Activated CD8-positive, alpha-beta T cell treated with anti-CD3 and anti-CD28 coated beads, Interleukin-2, amount 10 ng/mL, durations not matched to agents 7 days and 5 days (primary cell): ENCODE measurements at places on chromosomes 16 and 17.

GRCh38 chr17:57666201-57666870 lies 78.8 kb downstream of the CCDC182 start:
- no peak for DNase-seq

GRCh38 chr16:12111223-12111622 lies 134.7 kb downstream of the SNX29 start:
- no peak for DNase-seq

DNA sequence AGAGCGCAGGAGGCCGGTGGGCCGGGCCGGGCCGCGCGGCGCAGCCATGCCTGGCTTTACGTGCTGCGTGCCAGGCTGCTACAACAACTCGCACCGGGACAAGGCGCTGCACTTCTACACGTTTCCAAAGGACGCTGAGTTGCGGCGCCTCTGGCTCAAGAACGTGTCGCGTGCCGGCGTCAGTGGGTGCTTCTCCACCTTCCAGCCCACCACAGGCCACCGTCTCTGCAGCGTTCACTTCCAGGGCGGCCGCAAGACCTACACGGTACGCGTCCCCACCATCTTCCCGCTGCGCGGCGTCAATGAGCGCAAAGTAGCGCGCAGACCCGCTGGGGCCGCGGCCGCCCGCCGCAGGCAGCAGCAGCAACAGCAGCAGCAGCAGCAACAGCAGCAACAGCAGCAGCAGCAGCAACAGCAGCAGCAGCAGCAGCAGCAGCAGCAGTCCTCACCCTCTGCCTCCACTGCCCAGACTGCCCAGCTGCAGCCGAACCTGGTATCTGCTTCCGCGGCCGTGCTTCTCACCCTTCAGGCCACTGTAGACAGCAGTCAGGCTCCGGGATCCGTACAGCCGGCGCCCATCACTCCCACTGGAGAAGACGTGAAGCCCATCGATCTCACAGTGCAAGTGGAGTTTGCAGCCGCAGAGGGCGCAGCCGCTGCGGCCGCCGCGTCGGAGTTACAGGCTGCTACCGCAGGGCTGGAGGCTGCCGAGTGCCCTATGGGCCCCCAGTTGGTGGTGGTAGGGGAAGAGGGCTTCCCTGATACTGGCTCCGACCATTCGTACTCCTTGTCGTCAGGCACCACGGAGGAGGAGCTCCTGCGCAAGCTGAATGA lies 606 bp downstream of the THAP11 start:
- DNase-seq = peak; percentile 74

DNA sequence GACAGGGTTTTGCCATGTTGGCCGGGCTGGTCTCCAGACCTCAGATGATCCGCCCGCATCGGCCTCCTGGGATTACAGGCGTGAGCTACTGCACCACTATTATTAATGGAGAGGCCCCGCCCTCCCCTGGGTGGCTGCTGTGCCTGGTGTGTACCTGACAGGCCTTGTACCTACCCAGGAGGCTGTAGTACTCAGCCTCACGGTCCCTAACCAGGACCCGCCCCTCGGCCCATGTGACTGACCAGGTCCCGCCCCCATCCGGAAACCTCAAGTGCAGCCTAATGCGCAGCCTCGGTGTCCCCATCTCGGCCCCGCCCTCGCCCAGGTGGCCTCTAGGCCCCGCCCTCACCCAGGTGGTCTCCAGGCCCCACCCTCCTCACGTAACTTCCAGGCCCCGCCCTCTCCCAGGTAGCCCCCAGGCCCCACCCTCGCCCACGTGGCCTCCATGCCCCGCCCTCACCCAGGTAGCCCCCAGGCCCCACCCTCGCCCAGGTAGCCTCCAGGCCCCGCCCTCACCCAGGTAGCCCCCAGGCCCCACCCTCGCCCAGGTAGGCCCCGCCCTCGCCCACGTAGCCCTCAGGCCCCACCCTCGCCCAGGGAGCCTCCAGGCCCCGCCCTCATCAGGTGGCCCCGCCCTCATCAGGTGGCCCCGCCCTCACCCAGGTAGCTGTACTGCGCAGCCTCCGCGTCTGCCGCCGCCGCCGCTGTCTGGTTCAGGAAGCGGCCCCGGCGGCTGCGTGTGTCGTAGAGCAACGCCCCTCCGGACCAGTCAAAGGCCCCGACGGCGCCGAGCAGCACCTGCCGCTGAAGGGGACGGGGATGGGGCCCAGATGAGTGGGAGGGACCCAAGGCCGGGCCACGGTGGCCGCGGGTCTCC lies 31.0 kb downstream of the HASPIN start:
- DNase-seq = peak; percentile 77

DNA sequence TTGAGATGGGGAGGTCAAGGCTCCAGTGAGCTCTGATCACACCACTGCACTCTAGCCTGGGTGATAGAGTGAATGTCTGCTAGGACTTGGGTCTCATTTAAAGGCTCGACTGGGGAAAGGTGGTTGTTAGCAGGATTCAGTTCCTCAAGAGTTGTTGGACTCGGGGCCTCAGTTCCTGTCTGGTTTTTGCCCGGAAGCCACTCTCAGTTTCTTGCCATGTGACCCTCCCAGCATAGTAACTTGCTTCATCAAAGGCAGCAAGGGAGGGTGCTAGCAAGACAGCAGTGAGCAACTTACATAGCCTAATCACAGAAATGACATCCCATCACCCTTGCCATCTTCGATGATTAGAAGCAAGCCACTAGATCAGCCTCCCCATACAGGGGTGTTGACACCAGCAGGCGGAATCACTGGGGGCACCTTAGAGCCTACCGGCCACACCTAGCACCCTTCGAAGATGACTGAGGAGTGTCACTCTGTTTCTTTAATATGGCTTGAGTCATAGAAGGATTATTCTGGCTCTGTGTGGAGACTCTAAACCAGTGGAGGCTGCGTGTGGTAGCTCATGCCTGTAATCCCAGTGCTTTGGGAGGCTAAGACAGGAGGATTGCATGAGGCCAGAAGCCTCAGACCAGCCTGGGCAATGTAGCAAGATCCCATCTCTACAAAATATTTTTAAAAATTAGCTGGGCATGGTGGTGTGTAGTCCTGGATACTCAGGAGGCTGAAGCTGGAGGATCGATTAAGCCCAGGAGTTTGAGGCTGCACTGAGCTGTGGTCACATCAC lies 13.2 kb upstream of the SCNN1B start:
- DNase-seq = no peak

DNA sequence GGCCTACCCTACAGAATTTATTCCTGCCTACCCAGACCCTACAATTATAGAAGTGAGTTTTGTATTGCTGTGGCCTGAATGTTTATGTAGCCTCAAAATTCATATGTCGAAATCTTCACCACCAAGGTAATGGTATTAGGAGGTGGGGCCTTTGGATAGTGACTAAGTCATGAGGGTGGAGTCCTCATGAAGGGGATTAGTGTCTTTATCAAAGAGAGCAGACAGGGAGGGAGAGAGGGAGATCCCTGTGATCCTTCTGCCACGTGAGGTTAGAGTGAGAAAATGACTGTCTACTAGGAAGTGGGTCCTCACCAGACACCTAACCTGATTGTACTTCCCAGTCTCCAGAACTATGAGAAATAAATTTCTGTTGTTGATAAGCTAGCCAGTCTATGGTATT lies 981 bp upstream of the DUXB start:
- DNase-seq = no peak

DNA sequence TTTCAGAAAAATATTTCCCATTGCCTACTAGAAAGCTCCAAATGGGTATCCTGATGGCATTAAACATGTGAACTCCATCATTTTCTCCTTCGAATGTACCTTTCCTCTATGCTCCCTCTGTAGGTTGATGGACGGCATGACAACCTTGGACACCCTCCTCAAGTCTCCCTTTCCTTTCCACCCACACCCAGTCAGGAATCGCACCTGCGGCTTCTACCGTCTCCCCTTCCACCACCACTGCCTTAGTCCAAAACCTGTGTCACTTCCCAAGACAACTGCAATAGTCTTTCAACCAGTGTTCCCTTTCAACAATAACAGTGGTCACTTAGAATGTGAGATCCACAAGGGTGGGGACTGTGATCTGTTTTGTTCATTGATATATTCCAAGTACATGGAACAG lies 233.1 kb upstream of the AXIN2 start:
- DNase-seq = no peak

GRCh38 chr17:77590951-77591735 lies 367.4 kb upstream of the TNRC6C start:
- DNase-seq = no peak

- no peak for DNase-seq
These were observed 25.6 kb downstream of the GJC1 start for GRCh38 chr17:44804302-44805089.

DNA sequence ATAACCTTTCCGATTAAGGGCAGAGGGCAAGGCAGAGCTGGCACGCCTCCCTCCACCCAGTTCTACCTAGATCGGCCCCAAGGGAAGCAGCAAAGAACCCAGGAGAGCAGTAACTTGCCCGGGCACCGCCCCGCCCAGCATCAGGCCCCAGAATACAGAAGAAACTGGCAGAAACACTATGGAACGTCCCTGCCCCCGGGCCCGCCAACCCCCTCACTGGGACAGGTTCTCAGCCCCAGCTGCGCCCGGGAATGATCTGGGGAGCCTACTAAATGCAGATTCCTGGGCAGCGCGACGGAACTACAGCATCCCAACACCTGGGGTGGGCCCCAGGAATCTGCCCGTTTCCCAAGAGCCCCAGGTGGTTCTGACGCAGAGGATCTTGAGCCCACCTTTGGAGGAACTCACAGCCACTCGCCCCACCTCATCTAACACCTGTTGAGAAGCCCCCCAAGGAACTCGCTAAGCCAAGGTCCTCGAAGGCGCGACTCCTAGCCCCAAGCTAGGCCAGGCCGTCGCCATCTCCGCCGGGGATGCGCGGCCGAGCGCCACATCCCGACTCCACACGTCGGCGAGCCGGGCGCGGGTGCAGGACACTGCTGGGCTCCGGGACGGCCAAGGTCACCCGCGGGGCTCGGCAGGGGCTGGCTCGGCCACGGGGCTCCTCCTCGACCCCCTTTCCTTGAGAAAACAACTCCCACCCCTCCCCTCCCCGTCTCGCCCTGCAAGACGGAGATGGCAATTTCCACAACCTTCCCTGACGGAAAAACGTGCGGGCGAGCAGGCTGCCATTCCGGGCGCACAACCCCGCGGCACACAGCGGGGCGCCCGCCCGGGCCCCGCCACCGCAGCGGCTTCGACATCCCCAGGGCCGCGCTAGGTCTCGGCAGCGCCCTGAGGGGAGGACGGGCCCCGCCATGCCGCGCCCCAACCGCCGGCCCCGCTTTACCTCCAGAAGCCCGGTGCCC lies 913 bp downstream of the CDIP1 start:
- no peak for DNase-seq

- peak; percentile 79 for DNase-seq
These were observed at the start of gene CACNB1 for GRCh38 chr17:39197380-39198185. Gene CACNB1, minus strand, starts transcription at chr17:39197669. Its CDS starts 174 bp downstream, at chr17:39197495.

- no peak for DNase-seq
These were observed 93.9 kb upstream of the WSCD1 start for GRCh38 chr17:5976251-5976650.

GRCh38 chr17:66523378-66524200 lies 221.2 kb downstream of the PRKCA start:
- DNase-seq = no peak

DNA sequence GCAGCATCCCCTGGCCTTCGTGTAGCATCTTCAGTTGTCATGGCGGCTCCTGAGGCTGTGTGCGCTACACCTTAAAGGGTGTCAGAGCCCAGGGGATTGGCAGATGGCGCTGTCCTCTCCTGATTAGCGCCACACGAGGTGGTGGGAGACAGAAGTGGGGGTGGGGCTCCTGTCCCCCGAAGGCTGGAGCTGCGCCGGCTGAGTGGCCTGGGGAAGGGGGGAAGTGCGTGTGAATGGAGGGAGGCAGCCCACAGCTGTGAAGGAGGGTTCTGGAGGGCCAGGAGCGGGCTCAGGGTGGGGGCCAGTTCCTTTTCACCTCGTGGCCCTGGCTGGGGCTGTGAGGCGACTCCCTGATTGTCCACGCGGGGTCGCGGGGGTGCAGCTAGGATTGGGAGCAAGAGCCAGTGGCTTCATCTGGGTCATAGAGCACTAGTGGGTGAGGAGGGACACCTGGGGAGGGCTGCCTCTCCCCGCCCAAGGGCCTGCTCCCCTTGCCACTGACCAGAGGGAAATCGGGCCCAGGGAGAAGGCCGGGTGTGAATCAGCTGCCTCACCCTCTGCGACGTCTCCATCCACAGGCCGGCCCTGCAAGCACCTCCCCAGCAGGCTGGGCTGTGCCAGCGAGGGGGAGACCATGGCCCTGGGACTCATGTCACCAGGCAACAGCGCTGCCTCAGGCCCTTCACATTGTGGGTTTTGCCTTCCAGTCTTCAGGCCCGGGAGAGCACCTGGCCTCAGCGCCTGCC lies 14.1 kb downstream of the BAHCC1 start:
- no peak for DNase-seq

DNA sequence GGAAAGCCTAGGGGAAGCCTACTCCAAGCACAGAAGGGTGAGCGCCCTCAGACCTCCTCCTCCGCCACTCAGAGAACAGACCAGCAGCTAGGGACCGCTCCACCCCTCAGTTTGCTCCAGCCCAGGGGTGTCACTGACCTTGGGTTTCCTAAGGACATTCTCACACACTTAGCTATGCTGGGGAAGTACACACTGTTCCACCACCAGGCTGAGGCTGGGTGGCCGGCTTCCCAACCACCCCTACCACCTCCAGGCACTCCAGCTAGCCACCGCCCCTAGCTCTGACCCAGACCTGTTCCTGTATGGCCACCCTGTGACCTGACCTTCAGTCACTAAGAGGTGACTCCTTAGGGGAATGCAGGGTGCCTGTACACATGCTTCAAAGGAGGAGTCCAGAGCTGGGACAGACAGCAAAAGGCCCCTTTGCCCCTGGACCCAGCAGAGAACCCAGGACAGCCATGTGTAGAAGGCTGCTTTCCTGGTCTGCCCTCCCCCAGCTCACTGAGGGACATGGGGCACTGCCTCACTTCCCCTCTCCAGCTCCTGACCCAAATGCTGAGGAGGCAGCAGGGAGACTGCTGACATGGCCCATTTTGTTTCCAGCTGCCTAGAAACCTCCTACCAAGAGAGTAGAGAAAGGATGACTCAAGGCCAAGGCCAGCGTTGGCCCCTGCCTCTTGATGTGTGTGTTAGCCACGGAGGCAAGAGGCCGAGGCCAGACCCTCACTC lies 6.7 kb downstream of the HSPB9 start:
- no peak for DNase-seq

- no peak for DNase-seq
These were observed 671.2 kb downstream of the CDH8 start for GRCh38 chr16:61364990-61365389.

GRCh38 chr16:2786061-2786825 lies 1.1 kb downstream of the PRSS33 start:
- no peak for DNase-seq

GRCh38 chr16:52781005-52781630 lies 234.2 kb upstream of the TOX3 start:
- no peak for DNase-seq

- no peak for DNase-seq
These were observed 15.0 kb downstream of the THUMPD1 start for GRCh38 chr16:20726661-20727060.

GRCh38 chr17:13478326-13478830 lies 123.4 kb downstream of the HS3ST3A1 start:
- no peak for DNase-seq
